A673 (cell line): ENCODE measurements at places on chromosomes 5 and 9.
A peak's percentile ranks its signal among the peaks of the same experiment; 100 is the strongest.

DNA sequence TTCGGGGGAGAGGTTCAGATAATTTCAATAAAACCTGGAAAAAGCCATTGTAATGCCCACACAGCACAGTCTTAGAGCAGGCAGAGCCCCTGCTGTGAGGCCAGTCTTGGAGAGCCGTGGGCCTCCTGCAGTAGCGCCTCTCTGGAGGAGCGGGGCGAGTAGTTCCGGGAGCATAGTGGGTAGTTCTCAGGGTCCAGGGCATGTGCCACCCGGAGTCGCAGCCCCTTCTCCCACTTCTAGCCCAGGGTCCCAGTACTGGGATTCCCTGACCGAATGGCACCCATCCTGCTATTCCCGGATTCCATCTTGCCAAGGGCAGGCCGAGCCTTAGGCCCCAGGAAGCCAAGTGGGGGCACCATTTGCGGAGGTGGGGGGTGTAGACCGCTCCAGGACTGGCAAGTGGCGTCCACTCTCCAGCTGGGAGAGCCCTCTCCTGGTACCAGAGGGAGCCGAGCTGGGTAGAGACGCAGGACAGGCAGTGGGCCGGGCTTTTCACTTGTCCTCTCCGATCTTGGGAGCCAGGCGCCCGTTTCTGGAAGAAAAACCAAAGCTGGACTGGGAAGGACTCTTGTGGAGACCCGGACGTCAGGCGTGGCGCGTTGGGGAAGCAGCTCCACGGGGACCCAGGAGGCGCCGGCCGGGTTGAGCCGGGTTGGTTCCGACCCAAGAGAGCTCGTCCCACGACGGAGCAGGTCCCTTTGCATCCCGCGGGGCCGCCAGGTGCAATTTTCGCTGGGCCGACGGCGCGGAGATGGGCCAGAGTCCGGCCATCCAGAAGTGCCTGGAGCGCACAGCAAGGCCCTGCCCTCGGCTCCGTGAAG, 12.1 kb downstream of the PROP1 start:
- no peak for DNase-seq

GRCh38 chr5:17832949-17833745, 198.9 kb downstream of the TAF11L14 start:
- no peak for DNase-seq

DNA sequence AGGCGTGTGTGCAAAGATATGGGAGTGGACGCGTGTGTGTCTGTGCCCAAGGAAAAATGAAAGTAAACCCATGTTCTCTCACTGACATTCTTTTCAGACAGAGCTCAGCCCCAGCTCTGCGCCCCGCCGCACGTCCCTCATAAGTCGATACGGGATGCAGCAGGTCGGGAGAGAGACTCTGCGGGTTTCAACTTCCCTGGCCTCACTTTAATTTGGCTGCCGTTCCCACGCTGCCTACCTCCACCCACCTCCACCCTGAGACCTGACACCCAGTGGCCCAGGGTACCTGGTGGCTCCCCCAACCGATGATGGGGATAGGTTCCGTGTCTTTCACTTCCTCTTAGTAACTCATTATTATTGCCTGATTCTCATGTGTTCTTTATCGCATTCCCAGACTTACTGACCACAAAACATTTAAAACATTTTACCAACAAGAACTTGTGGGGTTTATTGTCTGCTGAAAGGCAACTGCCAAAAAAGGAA, 19.4 kb downstream of the LHX2 start:
- DNase-seq = no peak

DNA sequence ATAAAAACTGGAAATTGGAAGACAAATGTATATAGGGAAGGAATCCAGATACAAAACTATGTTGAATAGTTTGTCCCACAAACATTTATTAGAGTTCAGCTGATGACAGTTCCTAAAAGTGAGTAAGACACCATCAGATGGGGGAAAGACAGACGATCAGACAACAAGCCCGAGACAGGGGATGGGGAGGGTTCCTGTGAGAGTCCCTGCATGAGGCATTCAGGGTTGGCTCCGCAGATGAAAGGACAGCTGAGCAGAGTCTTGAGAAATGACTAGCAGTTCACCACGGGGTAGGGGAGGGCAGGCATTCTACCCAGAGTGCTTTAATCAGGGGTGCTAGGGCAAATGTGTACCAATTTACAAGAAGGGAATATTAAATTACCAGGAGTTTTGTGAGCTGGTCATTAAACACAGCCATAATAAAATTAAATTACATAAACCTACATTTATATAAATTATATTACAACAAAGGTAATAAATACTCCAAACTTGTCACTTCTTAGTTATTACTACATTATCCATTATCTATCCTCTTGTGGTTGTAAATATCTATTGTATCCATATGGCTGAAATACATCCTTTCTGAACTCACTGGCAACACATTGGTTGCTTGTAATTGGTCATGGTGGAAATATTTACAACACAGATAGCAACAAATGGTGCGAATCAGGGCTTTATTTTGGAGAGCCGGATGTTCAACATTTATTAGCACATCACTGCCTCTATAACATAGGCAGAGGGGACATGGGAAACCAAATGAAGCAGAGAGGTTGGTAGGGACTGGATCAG, 27.8 kb downstream of the TNFSF15 start:
- DNase-seq = no peak

- DNase-seq = no peak
Observed at GRCh38 chr5:33291216-33292000, 149.4 kb upstream of the TARS1 start.

- DNase-seq = no peak
Observed at GRCh38 chr5:53059281-53059680, 50.3 kb downstream of the MOCS2 start.

DNA sequence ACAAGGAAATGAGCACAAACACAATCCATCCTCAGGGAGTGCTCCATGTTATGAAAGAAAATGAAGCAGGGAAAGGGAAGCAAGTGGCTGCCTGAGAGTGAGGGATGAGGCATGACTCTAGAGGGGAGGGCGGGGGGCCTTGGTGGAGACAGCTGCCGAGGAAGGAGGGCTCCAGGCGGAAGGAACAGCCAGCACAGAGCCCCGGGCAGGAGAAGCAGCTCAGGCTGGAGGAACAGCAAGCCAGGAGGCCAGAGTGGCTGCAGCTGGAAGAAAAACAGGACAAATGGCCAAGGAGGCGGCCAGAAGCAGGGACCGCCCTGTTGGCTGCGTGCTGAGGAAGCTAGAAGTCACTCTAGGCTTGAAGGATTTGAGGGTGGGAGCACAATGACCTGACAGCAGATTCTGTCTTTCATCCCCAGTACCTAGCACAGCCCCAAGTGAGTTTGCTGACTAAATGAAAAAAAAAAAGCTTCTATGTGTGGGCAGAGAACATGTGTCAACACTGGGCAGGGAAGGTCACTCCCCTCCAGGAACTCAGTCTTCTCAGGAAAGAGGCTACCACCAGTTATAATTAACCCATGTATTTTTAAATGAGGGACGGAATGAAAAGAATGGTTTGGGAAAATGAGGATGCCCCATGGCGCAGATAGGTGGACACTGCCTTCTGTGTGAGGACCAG, 142.8 kb downstream of the DCP2 start:
- DNase-seq = no peak

GRCh38 chr9:126690431-126691051, 76.8 kb downstream of the LMX1B start:
- peak; percentile 29 for DNase-seq

DNA sequence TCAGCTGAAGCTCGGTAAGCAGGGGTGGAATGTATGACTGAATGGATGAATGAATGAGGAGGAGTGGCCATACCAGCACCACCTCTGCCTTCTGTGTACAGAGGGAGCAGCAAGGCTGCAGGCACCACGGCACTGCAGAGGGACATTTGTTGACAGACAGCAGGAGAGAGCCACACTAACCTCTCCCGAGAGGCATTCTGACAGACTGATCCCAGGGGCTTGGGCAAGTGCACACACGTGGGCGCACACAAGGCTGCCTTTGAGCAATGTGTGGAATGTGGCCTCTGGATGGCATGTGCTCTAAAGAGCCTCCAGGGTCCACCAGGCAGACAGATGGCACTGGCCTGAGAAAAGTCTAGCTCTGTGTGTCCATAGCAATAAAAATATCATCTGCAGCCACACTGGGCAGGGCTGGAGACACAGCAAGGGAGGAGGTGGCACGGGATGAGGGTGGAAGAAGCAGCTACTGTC, 111.8 kb downstream of the ACTL7B start:
- peak; percentile 8 for DNase-seq

DNA sequence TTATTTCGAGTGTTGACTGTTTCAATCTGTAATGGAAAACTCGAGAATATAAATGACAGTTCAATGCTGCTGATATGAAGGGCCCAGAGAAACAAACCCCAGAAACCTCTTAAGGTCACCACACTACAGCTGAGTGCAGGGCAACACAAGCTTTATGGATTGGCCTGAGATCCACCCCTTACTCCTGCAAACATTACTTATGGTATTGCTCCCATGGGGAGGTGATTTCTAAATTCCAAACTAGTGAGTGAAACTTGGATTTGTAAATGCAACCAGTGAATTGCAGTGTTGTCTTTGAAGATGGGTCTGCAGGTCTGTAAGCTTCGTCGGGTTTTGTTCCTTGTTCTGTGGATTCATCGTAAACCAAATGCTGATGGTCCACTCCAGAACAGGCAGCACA, 85.4 kb downstream of the NTRK2 start:
- no peak for DNase-seq

GRCh38 chr9:129390541-129390940, 212.5 kb upstream of the IER5L start:
- no peak for DNase-seq
